ENCODE measurements at places on chromosomes 11 and 22.

DNA sequence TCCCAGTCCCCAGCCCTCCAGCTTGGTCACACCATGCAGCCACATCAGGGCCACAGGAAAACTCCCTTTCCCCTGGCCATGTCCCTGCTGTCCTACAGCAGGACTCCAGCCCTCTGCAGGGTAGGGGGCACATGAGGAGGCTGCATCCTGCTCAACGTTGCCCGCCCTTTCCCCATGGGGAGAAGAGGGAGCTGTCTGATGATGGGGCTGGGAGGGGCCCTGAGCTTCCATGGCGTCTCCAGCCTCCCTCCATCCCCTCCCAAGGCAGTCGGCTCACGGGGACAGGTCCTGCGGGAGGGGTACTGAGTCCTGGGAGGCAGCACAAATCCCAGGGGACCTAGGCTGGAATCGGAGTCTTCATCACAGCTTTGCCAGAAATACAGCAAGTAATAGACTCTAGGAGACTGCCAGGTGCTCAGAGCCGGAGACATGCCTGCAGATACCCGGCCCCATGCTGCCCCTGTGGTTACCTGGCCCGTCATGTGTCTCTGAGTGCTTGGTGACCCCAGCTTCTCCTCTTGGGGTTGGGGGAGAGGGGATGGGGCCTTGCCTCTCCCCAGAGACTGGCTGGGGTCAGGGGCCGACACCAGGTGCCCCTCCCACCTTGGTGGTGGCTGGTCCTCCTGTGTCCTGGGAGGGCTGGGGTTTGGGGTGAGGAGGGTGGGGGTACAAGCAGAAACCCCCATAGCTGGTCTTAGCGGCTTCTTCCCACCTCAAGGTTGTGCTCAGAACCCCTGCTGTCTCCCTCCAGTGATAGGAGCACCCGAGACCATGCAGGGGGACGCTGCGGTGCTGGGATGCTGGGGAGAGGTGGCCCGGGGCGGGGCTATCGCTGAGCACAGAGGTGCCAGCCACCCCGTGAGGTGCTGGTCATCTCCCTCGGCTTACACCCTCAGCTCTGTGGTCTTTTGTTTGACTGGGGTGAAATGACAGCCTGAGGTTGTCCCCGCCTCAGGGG lies 2.3 kb downstream of the MRGPRE start:
- no peak for DNase-seq
- no peak overlapping the region for H3K27ac ChIP-seq
- no peaks in the 10 kb centered on the region for H3K36me3 ChIP-seq
- no peaks in the 10 kb centered on the region for H3K27me3 ChIP-seq
- H3K4me3 ChIP-seq, result no peak overlapping the region

DNA sequence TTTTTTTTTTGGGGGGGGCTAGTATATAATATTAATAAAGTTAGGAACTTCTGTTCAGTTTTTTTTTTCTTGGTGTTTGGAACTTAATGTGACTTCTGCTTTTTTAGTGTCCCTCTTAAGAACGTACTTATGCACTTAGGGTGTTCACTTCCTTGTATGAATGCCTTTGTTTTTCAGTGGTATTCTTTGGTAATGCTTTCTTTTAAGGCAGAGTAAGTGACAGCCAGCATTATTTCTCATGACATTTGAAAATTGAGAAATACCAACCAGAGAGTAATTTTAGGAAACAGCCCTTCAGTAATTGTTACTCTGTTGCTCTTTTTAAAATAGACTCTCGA lies 2.4 kb downstream of the GRK3 start:
- no peak overlapping the region for H3K27ac ChIP-seq
- peaks cover 17% of the 10 kb centered on the region for H3K4me1 ChIP-seq
- H3K4me3 ChIP-seq, result no peak overlapping the region
- no peak for DNase-seq
- H3K36me3 ChIP-seq, result no peaks in the 10 kb centered on the region

DNA sequence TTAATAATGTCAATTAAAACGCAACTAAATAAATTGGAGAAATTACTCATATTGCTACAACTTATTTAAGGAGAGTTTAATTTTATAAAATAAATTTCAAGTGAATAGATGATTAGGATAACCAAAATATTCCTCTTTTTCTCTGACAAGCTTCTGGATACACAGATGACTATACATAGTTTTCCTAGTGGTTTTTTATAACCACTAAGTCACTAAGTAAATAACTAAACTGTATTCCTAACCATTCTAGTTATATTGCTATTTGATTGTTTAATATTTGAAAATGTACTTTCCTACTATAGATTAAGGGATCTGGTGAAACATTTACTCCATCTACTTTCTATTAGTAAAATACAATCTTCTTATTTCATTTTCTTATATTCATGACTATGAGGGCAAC lies 4.7 kb upstream of the ANGPTL5 start:
- no peaks in the 10 kb centered on the region for H3K36me3 ChIP-seq
- no peaks in the 10 kb centered on the region for H3K27me3 ChIP-seq
- DNase-seq, result no peak
- no peak overlapping the region for H3K4me3 ChIP-seq
- no peaks in the 10 kb centered on the region for H3K4me1 ChIP-seq

GRCh38 chr11:67372993-67373647 lies at the start of gene CLCF1:
Gene CLCF1, minus strand, starts transcription at chr11:67373598. Its CDS starts 59 bp downstream, at chr11:67373539.
- H3K27me3 ChIP-seq, result peaks cover 7% of the 10 kb centered on the region
- H3K27ac ChIP-seq, result no peak within 1 kb of the TSS
- H3K36me3 ChIP-seq, result no peaks in the 10 kb centered on the region
- peak within 1 kb of the TSS; percentile 77 for H3K4me3 ChIP-seq
- no peaks in the 10 kb centered on the region for H3K4me1 ChIP-seq

DNA sequence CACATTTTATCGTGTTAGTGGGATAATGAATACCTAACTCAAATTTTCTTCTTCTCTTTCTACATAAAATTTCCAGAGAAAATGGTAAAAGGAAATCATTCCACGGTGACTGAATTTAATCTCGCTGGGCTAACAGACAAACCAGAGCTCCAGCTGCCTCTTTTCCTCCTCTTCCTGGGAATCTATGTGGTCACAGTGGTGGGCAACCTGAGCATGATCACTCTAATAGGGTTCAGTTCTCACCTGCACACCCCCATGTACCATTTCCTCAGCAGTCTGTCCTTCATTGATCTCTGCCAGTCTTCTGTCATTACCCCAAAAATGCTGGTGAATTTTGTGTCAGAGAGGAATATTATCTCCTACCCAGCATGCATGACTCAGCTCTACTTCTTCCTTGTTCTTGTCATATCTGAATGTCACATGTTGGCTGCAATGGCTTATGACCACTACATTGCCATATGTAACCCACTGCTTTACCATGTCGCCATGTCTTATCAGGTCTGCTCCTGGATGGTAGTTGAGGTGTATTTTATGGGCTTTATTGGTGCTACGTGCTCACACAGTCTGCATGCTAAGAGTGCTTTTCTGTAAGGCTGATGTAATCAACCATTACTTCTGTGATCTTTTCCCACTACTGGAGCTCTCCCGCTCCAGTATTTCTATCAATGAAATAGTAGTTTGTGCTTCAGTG lies 24.1 kb downstream of the OR10D3 start:
- H3K36me3 ChIP-seq, result no peaks in the 10 kb centered on the region
- DNase-seq, result no peak

DNA sequence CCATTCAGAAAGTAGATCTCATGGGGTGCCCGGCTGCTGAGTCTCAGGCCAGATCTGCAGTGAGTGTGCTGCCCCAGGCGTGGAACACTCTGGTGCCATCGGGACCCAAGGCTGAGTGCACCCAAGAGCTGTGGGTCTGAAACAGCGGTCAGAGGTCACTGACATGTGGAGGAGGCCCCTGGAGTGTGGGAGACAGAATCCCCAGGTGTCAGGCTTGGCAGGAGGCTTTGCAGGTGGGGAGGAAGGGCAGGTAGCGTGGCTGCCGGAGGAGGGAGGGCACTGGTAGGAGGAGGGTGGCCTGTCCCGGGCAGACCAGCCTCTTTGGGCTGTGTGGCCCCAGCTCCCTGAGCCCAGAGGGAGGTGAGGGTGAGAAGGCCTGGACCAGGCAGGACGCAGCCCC lies 31.7 kb upstream of the KRTAP5-6 start:
- H3K4me3 ChIP-seq, result no peak overlapping the region
- no peak overlapping the region for H3K27ac ChIP-seq
- no peak for DNase-seq
- H3K36me3 ChIP-seq, result no peaks in the 10 kb centered on the region

All from H1 (cell line).